ENCODE measurements at places on chromosomes 7 and 10.
A peak's percentile ranks its signal among the peaks of the same experiment; 100 is the strongest.

DNA sequence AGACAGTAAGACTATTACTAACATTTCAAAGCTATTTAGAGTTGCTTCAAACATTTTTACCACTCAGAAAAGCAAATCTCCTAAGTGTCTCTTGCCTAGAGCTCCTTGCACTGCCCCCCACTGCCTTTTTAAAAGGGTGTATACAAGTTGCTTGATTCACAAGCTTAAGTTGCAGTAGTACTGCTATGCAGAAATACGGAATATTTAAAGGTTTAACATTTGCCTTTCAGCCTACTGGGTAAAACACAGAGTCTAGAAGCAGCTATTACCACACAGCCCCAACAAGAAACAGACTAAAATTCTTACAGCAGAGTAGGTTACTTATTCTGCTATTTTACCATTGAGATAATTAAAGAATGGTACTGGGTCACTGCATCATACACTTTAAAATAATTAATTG is 128.5 kb downstream of the CNOT4 start:
- DNase-seq: no peak

GRCh38 chr10:34137201-34137600 is 677.9 kb downstream of the PARD3 start:
- DNase-seq: no peak

DNA sequence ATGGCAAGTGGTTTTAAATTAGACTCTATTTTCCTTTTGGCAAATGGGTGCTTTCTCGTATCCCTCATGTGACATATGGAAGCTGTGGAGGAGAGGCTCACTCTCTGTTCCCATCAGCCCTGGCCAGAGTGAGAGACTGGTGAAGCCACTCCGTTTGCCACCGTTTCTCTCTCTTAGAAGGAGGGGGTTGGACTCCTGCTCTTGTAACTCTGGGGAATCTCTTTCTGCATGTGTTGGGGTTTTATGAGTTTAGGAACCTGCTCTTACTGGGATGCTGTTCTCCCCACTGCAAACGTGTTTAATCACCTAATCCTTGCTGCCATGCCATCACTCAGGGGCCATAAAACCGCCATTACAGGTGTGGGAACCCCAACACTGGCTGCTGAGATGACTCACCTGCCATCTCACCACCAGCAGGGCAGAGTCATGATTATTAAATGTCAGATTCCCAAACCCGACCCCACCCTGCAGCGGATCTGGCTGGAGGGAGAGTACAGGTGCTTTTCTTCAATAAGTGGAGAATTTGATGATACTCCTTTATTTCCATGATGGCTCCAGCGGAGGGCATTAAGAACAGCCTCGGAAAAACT is 103.2 kb downstream of the ADCY1 start:
- DNase-seq: no peak

DNA sequence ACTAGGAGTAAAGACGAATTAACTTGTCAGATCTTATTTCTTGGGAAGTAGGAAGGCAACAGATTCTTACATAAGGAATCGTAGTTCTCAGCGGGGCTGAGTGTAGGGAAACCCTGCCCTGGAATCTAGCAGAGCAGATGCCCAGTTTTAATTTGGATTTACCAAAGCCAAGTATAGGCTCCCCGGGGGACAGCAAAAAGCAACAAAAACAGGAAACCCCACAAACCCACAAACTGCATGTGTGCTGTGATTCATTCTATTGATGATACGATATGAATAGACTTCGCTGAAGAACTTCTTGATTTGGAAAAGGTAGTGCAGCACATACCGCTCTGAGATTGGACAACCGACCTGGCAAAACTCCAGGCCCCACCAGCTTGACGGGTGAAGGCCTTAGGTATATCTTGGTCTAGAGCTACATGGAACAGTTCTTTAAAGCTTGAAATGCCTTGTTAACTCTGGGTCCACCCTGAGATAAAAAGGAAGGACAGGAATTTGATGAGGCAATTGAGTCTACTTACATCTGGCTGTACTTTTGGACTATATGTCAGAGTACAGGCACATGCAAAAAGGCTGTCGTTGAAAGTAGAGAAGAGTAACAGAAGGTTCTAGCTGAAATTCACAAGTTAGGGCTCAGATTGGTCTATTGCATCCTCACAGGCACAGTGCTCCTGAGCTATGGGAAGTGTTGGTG is 49.1 kb downstream of the STRA8 start:
- peak; percentile 3 for DNase-seq

DNA sequence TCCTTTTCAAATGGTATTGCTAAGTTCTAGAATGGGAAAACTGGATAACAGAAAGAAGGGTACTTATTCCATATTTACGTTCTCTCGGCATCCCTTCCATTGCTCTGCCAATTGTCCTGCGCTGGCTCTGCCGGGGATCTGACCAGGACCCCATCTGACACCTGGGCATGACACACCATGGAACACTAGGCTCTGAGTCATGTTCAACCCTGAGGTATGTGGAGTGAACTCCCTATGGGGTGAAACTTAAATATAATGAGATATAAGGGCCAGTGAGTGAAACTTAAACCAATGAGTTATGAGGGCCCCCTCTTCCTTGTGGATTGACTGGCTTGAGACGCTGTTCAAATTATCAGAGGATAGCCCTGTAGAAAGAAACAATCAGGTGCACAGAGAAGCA is 55.1 kb upstream of the ZEB1 start:
- DNase-seq: no peak

DNA sequence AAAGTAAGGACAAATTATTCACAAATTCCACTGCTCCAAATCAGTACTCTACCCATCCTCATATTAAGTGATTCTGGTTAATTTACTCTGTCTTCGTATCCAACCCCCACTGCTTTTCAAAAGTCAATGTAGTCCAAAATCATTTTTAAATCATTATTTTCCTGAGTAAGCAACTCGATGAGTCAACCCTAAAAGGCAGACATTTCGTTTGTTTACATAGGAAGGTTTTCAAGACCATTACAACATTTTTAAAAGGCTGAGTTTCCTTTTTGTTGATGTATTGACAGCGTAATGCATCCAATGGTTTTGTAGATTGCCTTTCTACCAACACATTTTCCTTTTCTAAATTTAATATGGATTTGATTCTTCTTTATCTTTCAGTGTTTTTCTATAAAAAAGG is 523.0 kb upstream of the ANKRD30A start:
- no peak for DNase-seq

DNA sequence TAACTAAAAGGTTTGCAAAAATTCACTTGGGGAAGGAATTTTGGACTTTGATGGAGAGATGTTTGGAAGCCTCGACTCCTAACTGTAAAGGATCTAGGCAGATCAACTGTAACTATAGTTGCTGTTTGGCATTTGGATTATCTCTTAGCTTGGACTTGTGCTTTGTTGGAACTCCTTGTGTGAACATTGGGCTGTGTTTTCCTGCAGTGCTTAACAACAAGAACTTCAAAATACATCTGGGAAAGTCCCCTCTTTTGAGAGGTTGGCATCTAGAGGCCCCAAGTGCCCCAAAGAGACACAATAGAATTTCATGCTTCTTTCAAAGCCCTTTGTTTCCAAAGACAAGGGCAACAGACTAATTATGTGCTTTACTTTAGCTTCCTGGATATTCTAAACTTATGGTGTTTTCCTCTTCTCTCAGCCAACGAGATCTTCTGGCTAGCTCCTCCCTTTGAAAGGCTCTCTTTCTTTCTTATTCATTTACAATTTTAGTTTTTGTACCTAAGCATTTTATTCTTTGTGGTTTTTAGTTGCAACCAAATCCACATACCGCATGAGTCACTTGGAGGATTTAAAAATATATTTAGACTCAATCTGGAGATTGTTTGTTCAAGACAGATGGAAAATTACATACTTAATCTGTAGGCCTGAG is 11.6 kb downstream of the ABCA13 start:
- DNase-seq: no peak

- DNase-seq: no peak
Measured at GRCh38 chr10:21053953-21054690, 157.0 kb upstream of the NEBL start.

GRCh38 chr7:37382546-37383088 is 66.0 kb downstream of the ELMO1 start:
- DNase-seq: no peak
